ENCODE measurements at places on chromosomes 7 and 10.

DNA sequence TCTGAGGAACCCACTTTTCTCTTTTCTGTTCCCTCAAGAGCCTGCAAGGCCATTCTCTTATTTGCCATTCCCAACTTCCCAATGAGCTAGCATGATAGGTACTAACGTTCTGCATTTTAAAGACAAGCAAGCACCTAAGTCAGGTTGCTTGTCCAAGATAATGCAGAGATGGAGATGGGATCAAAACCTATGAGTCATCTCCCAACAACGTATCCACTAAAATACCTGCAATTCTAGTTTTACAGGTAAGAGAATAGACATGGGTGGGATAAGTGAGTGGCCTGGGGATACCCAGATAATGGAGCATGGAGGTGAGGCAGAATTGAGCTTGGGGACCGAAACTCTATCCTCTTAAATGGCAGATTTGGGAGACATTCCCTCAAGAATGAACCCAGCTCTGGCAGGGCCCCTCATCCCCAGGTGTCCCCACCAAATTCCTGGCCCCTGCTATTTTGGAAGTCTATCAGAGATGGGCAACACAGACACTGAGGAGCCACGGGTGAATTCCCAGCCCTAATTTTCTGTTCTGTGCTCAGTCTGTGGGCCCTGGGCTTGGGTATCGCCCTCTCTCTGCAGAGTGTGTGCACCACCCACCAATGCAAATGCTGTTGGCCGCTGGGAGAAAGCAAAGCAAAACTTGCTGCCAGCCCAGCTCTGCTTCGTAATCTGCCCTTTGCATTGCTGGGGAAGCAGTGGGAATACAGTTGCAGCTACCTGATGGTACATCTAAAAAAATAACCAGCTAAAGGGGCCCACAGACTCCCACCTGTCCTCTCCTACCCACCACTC is 98.3 kb downstream of the KCNMA1 start:
- DNase-seq = no peak

DNA sequence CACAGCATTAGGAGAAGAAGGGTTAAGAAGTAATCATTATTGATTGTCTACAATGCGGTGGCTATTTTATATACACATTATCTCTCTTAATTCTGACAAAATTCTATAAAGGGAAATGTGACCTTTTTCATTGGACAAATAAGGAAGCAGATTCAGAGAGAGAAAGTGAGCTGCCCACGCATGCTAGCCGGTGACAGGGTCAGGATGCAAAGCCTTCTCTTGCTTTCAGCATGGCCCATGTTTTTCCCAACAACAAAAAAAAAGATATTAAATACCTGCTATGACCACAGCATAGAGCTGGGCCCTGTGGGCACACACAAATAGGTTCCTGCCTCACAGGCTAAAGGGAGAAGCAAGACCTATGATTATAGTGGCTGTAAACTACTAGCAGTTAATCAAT is 66.8 kb downstream of the PPP1R3C start:
- no peak for DNase-seq

DNA sequence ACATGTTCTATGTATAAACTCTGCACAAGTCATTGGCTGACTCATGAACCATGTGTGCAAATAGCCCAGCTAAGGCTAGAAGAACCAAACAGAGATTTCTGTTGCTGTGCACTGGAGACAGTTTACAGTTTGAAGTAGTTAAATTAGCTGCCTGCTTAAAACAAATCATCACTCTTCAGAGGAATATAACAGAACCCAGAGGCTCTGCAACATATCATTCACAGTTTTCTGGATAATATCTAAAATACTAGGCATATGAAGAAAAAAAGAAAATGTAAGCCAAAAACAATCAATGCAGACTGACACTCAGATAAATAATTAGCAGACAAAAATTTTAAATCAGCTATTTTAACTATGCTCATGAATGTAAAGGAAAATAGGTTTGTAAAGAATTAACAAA is 23.6 kb upstream of the FAM204A start:
- DNase-seq = no peak

DNA sequence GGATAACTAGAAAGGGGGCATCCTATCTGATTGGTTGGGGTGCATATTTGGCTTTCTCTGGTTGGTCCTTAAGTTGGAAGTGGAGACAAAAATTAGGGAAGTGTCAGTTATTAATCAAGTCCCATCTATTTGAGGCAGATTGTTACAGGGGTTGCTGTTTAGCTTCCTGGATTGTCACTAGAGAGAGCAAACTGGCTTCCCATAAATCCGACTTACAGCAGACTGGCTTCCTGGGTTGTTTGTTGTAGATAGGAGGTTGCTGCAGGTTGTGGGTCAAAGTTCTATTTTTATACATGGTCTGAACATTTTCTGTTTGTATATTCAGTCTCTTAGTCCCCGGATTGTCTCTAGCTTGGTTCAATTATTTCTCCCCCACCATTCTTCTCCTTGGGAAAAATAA is 106.1 kb upstream of the HABP2 start:
- DNase-seq = no peak

DNA sequence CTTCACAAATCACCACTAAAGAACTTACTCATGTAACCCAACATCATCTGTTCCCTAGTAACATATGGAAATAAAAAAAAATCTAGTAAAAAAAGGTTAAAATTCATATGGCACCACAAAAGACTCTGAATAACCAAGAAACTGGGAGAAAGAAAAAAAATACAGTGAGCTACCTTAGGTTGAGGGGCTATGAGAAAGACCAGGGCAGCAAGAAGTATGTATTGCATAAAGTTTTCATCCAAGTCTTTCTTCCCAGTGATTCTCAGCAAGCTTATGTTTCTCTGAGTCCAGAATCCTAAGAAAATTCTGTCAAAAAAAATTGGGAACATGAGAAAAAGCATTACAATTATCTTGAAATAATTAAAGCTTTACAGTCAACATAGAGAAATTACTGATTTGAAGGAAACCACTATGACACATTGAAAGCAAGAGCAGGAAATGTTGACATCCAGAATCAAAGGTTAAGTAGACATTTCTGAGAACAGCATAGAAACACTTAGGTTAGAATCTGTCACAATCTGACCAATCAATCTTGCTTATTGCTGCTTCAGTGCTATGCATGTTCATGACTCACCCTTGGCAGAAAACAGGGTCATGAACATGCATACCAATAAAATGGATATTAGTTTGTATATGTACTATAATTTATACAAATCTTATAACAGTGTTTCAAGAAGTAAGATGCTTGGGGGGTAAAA is 494.0 kb upstream of the POT1 start:
- no peak for DNase-seq
